Stimulated activated naive CD4-positive, alpha-beta T cell (primary cell): ENCODE measurements at places on chromosomes 2 and 18.

DNA sequence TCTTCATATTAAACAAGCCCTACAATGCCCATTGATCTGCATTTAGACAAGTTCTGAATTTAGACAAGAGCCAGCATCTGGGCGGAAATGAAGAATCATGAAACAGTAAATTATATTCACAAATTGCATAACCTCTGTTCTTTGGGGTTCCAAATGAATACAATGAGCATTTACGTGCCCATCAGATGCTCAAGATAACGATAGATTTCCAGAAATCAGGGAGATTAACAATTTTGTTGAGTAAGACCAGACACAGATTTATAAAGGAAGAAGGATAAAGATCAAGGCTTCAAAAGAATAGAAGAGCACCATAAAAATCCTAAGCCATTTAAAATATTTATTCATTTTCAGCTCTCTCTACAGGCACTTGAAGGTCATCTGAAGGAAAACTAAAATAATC, 59.7 kb upstream of the CDH20 start:
- no peak for DNase-seq

- no peak for DNase-seq
Observed at GRCh38 chr2:128717758-128718710, 399.4 kb upstream of the HS6ST1 start.

DNA sequence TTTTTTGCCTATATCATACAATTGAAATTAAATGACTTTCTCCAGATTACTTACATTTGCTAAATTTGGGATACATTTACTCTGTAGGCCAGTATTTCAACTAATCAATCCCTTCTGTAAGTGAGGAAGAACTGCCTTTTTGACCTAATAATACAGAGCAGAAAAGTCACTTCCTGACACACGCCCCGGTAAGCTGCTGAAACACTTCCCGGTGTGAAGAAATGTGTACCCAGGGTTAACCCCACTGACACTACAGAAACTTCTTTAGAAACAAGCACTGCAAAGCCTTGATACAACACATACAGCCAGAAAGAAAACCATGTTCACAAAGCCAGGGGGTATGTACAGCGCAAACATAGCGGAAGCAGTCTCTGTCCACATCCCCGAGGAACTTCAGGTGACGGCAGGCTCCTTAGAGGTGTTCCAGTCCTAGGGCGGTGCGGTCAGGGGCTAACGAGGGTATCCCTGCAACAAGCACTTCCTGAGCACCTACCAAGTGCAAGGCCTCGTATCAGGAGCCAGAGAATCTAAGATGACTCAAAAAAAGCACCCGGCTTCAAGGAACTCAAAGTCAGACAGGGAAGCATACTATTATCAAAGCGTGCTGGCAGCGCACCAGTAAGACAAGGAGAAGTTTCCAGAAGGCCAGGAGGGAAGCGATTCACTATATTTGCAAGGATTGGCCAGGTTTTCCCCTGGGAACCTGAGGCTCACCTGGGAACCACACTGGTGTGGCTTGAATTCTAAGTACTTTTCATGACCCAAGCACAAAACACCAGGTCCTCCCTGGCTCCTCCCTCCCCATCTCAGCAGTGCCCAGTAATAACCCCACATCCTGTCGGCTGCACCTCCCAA, 46.6 kb downstream of the ZNF516 start:
- DNase-seq, result no peak

DNA sequence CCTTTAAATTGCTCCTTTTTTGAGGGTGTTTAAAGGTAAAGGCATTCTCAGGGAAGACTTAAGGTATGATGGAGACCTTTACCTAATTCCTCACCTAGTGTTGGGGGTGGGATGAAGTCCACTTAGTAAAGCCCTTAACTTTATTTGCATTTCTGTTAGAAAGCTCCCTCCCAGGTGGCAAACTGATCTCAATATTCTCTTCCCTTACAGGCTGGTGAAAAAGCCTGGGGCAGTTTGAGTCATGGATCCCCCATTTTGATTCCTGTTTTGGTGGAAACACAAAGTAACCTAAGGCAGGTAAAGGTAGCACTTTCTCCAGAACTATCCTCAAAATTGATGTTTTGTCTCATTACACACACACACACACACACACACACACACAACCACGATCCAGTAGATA, 33.8 kb upstream of the HNRNPA3 start:
- no peak for DNase-seq

- DNase-seq, result no peak
Observed at GRCh38 chr2:45964906-45965305, 313.4 kb downstream of the PRKCE start.

GRCh38 chr2:227462462-227462951, 9.4 kb upstream of the AGFG1 start:
- no peak for DNase-seq

DNA sequence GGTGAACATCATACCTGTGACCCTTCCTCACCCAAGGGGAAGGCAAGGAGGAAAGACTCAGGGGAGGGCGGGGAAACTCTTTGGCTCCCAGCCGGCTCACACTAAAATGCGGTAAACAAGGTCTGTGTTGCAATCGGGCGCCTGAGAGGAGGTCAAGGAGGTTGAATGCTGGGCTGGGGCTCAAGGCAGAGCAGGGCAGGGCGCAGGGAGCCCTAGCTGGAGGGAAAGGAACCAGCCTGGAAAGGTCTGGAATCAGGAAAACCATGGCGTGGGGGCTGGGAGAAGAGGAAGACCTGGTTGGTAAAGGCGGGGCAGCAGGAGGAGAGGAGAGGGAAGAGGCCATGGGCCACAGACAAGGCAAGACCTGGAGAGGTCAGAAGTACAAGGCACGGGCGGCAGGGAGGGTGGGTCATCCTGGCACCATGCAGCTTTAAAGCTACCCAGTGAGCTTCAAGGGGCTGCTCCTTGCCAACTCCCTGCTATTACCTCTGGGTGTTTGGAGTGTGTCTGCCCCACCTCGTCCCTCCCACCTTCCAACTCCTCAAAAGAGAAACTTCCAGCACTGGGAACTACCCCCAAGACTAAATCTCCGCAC, 4.8 kb upstream of the TMEM37 start:
- DNase-seq, result no peak

DNA sequence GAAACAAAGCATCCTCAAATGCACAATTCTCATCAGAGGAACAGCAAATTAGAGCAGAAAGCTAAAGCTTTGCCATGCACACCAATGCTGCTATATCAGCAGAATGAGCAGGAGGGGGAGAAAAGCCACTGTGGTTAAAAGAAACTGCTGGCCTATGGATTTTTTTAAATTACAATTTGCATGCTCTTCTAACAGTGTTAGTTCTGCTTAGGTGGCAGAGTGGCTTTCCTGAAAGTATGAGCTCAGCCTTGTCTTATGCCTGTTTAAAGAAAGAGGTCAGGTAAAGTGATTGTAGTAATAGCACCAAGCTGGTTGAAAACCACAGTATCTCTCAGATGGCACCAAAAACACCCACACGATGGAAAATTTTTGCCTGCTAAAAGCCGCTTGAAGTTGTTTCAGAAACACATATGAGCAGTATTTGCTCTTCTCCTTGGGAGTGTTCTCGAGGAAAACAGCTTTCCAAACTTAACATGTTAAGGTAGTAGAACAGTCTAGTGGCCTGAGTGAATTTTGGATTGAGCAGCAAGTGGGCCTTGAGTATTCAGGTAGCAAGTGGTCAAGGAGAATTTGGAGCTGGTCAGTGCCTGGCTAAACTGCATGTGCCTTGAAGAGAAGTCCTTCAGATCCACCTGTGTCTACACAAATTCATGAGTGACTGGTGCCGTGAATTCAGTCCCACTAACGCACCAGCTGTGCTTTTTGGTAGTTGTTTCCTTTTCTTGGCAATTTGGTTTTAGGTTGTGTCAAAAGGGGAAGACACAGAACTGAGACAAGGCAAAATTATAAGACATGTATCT, 19.6 kb upstream of the NDUFV2 start:
- DNase-seq, result peak; percentile 47

- DNase-seq, result no peak
Observed at GRCh38 chr2:172931256-172931894, 144.3 kb upstream of the MAP3K20 start.

DNA sequence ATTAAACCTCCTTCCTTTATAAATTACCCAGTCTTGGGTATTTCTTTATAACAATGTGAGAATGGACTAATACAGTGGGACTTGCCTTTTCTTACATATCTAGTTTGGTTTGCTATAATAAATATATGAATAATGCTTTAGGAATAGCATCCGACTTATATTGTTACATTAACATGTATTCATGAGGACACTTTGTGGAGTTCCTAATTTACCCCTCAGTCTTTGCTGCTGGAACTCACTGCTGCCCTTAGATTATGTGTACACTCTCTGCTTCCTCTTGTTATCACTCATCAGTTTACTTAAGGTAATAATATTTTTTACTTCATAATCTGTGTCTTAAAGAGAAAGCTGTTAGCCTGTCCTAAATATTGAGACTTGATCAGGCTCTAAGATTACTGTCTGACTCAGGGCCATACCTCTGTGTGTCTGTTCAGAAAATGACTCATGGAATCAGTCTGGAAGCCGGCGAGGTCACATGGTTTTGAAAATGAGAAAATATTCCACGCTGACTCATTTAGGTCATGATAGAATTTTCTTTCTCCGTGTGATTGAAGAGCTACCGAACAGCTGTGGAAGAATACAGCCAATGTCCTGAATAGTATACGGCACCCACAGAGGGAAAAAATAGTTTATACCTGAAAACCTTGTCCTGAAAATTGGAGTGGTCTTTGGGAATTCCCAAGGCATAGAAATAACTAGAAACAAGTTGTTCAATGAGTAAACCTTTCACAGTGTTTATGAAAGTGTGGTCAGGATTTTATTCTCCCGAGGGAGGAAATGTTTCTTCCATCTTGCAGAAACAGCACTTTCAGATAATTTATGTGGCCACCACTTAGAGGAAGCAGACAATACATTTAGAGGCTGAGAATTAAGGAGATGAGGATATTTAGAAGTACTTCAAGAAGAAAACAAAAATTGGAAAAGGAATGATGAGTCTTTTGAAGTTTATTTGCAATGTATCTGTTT, 156.4 kb downstream of the DSEL start:
- no peak for DNase-seq

DNA sequence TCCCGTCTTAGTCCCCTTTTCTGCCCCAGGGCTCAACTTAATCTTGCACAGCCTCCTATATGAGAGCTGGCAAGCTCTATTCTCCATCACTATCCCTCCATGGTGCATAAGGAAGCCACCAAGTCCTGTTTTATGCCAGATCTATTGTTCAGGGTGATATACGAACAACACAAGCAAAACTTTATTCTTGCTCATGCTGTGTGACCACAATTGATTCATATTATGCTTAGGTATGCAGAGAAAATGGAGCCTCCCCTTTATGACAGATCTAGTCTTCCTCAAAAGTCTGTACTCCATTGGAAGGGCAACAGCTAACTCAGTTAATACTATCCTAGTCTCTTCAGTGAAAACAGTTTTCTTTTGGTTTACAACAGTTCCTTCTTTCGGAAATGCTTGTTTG, 94.0 kb upstream of the STON1 start:
- DNase-seq, result no peak

GRCh38 chr2:235638541-235639427, 144.9 kb downstream of the AGAP1 start:
- no peak for DNase-seq

DNA sequence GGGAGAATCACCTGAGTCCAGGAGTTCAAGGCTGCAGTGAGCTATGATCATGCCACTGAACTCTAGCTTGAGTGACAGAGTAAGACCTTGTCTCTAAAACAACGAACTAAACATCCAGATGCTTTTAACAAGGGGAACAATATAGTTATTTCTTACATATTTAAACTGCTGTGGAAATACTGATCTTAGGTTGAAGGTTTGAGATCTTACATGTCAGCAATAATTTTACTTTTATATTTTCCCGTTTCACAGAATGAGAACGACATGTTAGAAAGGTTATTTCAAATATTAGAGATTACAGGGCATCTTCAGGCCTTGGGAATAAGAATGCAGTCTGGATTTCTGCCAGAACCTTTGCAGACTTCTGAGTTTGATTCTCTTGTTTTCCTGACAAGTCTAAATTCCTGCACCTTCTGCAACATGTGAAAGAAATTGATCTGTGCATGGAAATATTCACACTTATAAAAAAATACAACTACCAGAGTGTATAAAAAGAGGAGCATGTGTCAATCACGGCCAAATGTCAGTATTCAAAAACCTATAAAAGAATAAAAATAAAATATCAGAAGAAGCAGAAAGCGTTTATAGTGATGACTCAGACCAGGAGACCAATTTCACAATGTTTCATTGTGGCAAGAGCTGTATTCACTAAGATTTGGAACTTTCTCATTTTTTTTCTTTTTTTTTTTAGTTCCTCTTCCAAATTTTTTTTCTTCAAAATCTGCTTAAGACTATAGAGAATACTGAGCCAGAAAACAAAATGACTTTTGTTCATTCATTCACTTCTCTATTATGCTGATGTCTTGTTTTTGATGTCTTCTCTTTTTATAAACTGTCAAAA, 29.6 kb downstream of the COLEC12 start:
- DNase-seq, result no peak

GRCh38 chr2:202249521-202250253, 11.3 kb upstream of the SUMO1 start:
- DNase-seq, result no peak

- DNase-seq, result no peak
Observed at GRCh38 chr18:22564036-22564435, 146.3 kb upstream of the CTAGE1 start.

DNA sequence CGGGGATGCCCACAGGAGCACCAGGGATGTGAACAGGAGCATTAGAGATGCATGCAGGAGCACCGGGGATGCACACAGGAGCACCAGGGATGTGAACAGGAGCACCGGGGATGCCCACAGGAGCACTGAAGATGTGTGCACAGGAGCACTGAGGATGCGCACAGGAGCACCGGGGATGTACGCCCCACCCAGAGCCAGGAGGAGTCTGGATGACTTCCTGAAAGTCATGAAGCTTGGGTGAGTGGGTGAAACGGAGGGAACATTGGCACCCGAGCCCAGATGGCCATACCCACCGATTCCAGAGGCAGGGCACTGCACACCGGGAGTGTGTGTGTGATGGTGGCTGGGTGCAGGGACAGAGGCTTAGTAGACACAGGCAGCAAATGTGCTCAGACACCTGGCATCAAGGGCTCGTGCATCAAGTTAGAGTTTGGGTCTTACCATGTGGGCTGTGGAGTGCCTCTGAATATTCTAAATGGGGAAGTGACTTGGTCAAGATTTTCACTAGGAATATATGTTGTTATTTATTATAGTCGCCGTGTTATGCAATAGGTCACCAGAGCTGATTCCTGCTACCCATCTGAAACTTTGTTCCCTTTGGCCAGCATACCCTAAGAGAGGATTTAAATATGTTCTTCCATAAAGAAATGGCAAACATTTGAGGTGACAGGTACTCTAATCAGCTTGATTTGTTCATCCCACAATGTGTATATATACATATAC, 365.8 kb upstream of the MYT1L start:
- DNase-seq, result no peak

DNA sequence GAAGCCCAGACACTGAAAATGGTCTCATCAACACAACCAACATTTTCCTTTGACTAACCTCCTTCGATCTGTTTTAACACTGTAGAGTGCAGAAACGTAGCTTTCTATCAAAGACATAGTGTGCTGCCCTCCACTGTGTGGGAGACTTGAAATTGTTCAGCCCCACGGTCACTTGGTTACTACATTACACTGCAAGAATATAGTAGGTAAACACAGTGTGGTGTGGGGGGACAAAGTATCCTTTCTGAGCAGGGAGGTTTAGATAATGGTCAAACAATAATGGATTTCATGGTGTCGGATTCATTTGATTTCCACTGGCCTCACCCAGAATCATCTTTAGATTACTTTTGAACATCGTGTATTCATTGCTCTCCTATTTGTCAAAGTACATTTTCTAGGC, 181.0 kb downstream of the ERBB4 start:
- no peak for DNase-seq

GRCh38 chr2:33497221-33497650, 20.8 kb downstream of the RASGRP3 start:
- DNase-seq, result no peak
